ENCODE measurements at places on chromosomes 3 and 15.

GRCh38 chr3:42515391-42515916 lies 13.0 kb downstream of the VIPR1 start:
- no peak for DNase-seq

GRCh38 chr3:136120373-136121348 lies 75.5 kb downstream of the MSL2 start:
- no peak for DNase-seq

GRCh38 chr3:73046195-73046594 lies 15.3 kb upstream of the EBLN2 start:
- no peak for DNase-seq

DNA sequence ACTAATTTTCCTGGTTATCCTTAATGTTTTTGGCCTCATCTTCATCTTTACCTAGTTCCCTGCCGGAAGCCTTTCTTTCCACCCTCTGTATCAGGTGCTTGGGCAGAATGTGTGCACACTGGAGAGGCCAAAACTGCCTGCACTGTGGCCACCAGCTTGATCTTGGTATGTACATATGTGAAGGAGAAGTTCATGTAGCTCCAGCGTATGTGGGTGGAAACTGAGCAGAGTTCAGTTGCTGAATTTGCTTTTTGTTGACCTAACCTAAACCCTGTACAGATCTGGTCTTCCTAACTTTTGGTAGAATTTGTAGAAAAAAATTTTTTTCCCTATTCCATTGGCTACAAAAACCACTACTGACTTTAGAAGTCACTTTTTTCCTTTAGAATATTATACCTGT lies 65.9 kb upstream of the IGSF10 start:
- no peak for DNase-seq

DNA sequence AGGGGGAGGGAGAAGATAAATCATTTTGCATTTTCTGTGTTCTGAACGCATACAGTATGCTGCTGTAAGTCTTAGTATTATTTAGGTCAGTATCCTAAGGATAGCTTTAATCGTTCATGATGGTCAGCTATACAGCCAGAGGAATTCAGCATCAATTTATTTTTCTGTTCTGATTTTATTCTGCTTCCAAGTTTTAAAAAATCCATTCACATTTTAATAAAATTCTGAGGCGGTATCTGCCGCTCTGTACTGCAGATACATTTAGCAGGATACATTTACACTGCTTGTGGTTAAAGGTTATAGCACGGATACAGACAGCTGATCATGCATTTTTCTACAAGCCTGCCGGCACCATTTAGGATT lies 17.8 kb downstream of the ZBTB38 start:
- no peak for DNase-seq

DNA sequence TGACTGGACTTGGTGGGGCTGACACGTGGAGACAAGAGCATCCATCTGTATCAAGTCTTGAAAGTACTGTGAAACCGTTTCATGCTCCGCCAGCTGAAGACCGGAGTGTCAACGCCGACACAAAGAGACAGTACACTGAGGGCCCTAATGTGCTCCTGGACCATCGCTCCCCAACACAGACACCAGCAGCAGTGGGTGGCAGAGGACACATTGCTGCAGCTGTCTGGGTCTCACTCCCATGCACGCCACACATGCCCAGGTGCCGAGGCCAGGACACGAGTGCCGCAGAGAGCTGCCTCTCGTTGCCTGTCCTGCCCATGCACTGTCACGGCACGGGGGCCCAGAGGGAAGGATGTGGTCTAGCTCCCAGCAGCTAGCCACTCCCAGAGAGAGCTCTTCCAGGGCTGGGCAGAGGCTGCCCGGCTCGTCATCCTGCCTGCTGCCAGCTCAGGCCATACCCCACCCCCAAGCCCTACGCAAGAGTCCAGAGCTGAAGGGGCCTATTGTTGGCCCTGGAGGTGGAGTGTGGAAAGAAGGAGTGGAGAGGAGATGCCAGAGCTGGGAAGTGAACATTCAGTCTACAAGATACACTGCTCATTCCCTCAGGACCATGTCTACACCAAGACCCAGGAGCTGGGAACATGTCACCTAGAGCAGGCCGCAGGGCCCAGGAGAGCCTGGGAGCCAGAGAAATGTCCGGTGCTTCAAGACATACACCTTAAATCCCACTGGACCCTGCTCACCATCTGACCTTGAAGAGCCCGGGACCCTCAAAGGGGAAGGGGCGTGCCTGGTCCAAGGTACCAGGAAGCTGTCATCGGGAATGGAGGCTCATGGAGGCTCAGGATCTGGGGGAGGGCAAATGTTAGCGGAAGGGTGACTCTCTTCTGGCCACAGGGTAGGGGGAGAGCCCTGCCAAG lies 7.7 kb downstream of the TNK2 start:
- DNase-seq = no peak

GRCh38 chr15:76996526-76997401 lies 1.8 kb downstream of the PSTPIP1 start:
- DNase-seq = no peak

DNA sequence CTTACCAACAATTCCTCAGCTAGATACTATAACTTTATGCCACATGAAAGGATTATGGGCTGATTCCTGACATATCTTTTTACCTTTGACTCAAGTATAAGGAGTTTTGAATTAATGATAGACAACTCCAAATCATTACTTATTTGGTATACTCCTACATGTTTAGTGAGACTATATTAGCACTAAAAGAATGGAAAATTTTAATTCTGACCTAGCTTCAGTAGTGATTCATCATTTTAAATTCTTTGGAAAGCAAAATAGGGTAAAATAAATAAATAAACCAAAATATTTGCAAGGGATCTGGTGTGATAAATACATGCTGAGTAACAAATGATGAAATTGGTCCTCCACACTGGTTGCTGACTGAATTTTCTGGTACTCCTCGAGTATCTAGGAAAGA lies 42.3 kb upstream of the VGLL3 start:
- DNase-seq = no peak

DNA sequence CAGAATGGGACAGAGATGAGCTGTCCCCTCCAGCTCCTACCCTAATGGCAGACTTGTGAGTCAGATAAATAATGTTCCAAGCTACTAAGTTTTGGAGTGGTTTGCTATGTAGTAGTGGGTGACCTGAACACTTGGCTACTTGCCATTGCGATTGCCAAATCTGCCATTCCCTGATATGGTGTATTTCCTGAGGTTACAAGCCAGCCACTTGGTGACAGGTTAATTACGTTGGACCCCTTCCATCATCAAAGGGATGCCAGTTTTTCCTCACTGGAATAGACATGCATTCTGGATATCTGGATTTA lies 33.6 kb downstream of the MORF4L1 start:
- no peak for DNase-seq

GRCh38 chr15:87597346-87598052 lies 659.0 kb downstream of the NTRK3 start:
- peak; percentile 43 for DNase-seq

GRCh38 chr3:114351123-114351821 lies 57.4 kb downstream of the TIGIT start:
- no peak for DNase-seq

DNA sequence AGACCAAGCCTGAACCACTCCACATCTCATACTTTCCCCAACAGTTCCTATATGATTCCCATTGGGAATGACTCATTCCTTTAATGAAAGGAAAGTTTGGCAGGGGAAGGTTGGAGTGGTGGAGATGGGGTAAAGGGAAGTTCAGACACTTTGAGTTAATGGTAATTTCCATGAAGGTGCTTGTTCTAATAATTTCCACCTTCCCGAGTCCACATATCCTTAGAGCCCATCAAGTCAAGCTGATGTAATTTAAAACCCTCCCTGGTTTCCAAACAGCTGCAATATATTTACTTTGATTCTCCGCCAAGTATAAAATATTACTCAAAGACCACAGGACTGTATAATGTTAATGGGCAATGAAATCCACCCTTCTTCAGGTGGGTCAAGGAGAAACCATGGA lies 95.0 kb upstream of the GALNT15 start:
- no peak for DNase-seq
